ENCODE measurements at places on chromosomes 16 and 17.

- DNase-seq, result no peak
These were observed 18.6 kb downstream of the SNN start for GRCh38 chr16:11686713-11687380.

DNA sequence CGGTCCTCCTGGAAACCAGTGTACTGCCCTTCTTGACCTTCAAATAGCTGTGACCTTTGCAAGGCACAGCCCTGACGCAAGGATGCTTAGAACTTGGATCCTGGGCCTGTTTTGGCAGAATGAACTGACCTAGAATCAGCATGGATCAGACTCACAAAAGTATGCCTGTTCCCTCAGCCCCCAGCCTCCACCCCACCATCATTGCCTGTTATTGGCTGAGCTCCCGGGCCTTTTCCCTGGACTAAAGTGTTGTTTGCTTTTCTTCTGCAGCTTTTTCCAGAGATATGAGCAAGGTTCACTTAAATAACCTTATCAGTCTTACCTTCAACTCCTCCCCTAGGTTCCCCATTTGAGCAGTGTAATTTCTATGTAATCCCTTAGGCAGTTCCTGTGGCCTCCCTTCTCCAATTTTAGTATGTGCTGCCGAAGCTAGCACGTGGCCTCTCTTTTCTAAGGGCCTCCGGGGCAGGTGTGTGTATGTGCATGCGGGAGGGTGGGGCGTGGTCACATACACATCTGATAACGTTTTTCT, 347.4 kb downstream of the MAF start:
- DNase-seq, result peak; percentile 54

DNA sequence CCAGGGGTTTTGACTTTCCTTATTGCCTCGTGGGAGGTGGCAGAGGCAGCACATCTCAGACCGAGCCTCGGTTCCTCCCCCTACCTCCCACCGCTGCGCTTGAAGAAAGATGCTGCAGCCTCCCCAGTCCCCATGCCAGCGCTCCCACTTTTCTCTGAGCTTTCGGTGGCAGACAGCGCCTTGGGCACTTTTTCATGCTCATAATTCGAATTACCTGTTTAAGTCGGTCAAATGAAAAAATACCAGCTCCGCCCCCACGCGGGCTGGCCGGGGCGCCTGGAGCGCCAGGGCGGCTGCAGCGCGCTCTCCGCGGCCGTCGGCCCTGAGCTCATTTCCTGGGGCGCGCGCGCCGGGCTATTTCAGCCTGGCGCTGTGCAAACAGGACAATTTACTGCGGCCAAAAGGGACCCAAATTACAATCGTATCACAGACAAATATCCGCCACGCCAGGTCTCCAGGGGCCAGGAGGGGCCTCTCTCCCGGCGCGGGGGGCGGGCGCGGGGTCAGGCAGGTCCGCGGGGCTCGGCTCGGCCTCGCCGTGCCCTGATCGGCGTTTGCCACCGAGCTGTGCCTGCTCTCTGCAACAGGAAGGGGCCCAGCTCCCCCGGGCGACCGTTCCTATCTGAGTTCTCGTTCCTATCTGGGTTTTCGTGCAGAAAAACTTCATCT, 45.0 kb downstream of the SOST start:
- peak; percentile 40 for DNase-seq

DNA sequence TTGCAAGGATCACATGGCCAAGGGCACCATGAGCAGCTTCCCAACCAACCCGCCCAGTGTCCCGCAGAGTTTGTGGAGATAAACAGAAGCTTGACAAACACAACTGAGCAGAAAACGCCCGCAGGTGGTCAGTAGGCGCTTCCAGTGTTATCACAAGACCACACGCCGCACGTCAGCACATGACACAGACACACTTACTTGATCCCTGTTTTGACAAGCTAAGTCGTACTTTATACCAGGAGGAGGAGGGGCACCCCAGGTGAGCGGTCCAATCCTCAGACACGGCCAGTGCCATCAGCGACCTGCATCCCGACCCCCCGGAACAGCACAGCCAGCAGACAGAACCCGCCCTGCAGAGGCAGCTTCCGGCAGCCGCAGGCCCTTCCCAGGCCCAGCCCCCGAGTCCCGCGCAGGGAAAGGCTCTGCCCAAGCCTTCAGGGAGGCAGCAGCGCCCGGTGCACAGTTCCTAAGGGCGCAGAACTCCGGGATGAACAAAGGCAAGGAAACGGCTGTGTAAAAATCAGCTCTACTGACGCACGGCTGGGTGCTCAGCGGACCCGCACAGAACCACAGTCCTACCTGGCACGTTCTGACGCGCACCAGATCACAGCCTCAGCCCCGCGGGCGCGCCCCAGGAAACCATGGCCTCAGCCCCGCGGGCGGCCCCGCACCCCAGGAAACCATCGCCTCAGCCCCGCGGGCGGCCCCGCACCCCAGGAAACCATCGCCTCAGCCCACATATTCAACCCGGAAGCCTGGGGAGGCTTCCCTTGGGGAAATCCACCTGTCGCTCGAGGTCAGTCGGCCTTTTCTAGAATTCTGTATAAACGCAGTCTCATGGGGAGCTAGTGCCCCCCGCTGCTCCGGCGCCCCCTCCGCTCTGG, 27.8 kb downstream of the AXIN1 start:
- no peak for DNase-seq

DNA sequence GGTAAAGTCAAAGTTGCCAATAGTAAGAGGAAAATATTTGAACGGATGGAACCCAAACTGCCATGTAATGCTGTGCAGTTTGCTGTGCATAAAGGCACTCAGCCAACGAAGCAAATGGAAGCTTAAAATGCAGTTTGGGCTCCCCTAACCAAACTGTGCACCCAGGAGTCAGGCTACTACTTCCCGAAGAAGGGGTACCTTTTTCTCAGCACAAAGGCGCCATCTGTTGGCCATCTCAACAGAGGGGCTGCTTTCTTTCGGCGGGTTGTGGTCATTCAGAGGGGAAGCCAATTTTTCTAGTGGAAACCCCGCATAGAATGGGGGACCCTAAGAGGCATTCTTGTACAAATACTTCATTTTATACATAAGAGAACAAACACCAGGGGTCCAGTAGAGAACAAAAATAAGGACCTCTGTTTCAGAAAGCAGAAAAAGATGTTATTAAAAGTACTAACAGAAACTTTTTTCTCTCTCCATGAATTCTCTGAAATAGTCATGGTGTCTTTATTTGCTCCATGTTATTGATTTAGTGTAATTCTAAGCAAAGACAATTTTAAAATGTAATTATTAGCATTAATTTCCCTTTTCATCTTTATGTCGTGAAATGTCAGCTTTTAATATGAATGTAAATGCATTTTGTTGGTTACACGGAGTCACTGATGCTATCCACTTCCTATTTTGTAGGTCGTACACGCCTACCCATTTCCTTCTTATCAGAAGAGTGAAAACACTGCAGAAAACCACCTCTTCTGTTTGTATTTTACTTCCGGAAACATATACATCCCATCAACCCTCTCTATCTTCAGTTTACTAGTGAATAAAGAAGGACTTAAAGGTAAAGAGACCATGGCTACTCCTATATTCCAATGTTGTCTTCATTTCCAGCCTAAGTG, 453.3 kb downstream of the KCNJ2 start:
- DNase-seq, result peak; percentile 53

- DNase-seq, result no peak
These were observed 23.2 kb upstream of the NPTX1 start for GRCh38 chr17:80499560-80499959.

- no peak for DNase-seq
These were observed 2.1 kb upstream of the C1QL1 start for GRCh38 chr17:44970136-44970741.

GRCh38 chr16:72934636-72935403, 113.1 kb downstream of the ZFHX3 start:
- peak; percentile 65 for DNase-seq

- no peak for DNase-seq
These were observed 36.6 kb downstream of the ANKRD11 start for GRCh38 chr16:89453501-89454321.

DNA sequence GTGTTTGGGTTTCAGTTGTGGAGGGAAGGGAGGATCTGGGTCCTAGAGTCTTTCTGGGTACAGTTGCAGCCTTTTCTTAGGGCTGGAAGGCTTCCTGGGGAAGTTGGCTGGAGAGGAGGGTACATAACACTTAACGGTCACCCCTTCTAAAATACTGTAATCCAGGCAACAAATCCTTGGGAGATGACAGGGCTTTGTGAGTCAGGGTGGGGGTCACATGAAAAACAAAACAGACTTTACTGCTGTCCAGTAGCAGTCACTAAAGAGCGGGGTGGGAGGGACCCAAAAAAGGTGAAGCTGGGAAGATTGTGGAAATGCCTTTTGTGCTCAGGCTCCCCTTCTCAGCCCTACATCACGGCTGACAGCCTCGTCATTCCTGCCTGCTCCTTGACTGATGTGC, 6.3 kb downstream of the SAP30BP start:
- DNase-seq, result no peak

DNA sequence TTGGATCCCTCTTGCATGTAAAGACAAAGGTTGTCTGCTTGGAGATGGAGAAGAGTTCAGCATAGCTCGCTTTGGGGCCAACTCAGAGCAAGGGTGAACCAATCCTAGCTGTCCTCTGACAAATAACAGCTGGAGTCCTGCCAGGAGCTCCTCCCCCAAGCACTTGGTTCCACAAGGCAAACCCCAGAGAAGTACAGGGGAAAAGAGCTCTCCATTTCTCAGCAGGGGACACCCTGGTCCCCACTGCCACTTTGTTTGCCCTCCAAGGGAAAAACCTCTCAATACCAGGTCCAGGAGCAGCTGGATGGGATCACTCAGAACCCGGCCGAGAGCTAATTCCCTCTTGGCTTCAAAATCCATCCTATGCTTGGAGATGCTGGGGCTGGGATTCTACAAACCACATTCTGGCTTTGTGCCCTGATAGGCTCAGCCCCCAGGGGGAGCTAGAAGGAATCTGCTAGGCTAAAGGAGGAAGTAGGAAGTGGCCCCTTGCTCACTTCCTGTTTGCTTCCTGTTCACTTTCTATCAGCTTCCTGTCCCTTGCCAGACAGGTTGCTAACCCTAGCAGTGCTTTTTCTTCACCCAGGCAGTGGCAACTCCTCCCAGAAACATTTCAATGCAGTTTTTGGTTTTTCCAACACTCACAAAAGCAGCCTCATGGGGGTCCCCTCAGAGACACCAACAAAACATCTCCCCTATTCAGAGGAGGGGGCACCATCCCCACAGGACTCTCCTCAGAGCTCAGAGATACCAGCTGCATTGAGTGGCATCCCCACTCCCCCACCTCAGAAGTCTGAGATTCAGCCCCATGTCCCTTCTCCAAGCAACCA, 30.7 kb downstream of the CDRT4 start:
- DNase-seq, result peak; percentile 86

DNA sequence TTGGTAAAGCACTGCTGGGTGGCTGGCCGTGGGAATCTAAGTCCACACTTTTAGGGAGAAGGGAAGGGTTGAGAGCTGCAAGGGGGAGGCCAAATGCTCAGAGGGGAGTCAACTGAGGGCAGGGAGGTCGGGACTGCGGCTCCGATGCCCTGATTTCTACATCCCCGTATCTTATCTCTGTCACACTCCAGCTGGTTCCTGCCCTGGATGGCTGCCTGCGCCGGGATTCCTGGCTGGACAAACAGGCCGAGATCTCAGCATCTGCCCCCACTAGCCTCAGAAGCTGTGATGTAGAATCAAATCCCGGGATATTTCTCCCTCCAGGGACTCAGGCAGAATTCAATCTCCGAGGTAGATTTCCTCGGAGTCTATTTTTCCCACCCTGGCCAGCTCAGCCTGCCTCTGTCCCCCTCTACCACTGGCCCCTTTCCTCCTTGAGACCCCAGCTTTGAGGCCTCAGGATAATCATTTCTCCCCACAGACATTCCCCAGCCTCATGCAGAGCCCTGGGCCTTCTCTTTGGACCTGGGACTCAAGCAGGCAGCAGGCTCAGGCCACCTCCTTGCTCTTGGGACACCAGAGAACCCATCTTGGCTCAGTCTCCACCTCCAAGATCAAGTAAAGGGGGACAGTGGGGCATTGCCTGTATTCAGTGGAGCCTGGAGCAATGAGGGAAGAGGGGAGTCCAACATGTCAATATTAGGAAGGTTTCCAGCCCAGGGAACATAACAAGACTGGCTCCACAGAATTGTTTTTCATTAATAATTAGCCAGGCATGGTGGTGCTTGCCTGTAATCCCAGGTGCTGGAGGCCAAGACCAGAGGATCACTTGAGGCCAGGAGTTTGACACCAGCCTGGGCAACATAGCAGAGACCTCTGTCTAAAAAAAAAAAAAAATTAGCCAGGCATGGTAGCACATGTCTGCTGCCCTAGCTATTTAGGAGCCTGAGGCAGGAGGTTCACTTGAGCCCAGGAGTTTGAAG, 1.8 kb downstream of the SHBG start:
- no peak for DNase-seq

DNA sequence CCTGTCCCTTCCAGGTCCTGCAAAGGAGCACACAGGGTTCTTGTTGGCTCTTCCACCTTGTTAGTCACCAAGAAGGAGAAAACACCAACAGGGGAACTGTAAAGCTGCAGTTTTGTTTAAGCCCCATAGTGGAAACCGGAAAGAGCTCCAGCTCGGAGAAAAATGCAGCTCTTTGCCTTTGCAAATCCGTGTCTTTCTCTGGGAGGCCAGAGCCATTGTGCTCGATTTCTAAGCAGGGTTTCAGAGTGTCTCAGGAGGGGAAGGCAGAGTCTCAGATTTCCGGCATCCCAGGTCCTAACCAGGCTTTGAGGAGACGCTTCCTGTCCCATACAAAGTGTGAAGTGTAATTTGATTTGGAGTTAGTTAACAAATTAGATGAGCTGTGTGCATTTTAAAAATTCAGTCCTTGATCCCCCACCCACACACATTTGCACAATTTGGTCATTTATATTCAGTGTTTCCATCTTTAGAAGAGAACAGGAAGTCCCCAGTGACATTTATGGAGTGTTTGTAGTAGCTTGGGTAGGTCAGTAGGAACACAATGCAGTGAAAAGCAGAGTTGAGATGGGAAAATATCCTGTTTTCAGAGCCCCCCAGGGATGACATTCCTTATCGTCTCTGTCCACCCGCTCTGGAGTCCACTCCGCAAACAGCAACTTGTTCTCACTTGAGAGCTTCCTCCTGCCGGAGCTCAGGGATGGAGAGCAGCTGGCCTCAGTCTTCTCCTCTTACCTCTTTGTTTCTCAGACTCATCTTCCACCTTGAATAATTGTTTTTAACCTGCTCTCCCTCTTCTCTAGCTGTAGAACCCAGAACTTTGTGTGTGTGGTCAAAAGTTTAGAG, 331.9 kb downstream of the SEC14L1 start:
- peak; percentile 70 for DNase-seq

- no peak for DNase-seq
These were observed 63.9 kb upstream of the DNAJA2 start for GRCh38 chr16:47037396-47037745.

DNA sequence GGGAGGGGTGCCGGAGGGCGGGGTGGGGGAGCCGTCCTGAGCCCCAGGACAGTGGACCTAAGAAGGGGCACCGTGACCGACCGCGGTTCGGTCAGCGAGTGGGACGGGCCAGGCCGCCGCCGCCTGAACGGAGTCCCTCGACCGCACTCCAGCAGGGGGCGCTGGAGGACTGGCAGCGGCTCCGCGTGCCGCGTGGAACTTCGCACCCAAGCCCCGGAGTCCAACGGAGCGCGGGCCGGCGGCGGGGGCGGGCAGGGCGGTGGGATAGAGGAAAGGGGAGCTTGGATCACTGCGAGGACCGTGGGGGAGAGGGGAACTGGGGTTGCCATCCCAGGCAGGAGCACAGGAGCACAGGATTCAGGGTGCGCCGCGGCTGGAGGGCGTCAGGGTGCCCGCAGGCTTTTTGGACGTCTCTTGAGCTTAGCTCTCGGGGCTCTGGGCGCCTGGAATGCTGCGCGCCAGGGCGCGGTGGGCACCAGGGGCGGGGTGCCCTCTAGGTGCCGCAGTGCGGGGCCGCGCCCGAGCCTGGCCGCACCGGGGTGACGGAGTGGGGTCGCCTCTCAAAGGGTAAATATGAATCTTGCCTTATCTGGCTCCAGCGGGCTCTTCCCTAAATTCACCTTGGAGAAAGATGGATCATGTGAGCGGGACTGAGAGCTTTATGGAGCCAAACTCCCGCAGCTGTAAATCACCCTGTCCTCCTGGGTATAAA, 379 bp upstream of the OTOP2 start:
- no peak for DNase-seq

Measured in umbilical cord (tissue), 2 donors.